ENCODE measurements at places on chromosomes 7 and 10. TPM values are rescaled to one million over a fixed set of nuclear protein-coding genes. Genes with fewer than 3 reads are reported as not detected.

The CRYGN gene
- 1.6 TPM for total RNA-seq

The SAMD9L gene
- 0.15 TPM for total RNA-seq

The OR6B1 gene
- not detected for total RNA-seq

The HABP2 gene
- 0.09 TPM for total RNA-seq

The CARD11 gene
- 35.5 TPM for total RNA-seq

GRCh38 chr7:12120632-12121031 is 90.5 kb upstream of the TMEM106B start:
- H3K36me3 ChIP-seq, result no peaks in the 10 kb centered on the region
- no peaks in the 10 kb centered on the region for H3K27me3 ChIP-seq
- no peak overlapping the region for H3K4me3 ChIP-seq
- DNase-seq, result no peak
- peaks cover 5% of the 10 kb centered on the region for H3K4me1 ChIP-seq
- H3K27ac ChIP-seq, result no peak overlapping the region

GRCh38 chr10:15627617-15628196 is 92.0 kb downstream of the ITGA8 start:
- H3K27ac ChIP-seq, result no peak overlapping the region
- no peaks in the 10 kb centered on the region for H3K36me3 ChIP-seq
- H3K27me3 ChIP-seq, result peaks cover 4% of the 10 kb centered on the region
- H3K4me1 ChIP-seq, result no peaks in the 10 kb centered on the region
- DNase-seq, result no peak
- no peak overlapping the region for H3K4me3 ChIP-seq

- no peak for DNase-seq
- no peaks in the 10 kb centered on the region for H3K4me1 ChIP-seq
- no peaks in the 10 kb centered on the region for H3K36me3 ChIP-seq
- no peaks in the 10 kb centered on the region for H3K27me3 ChIP-seq
- H3K27ac ChIP-seq, result no peak overlapping the region
These were observed 13.5 kb upstream of the CSGALNACT2 start for GRCh38 chr10:43124574-43125273.

Measured in WTC11 (cell line).